ENCODE measurements at places on chromosomes 1 and 21.

GRCh38 chr21:26042181-26042876, 128.2 kb downstream of the APP start:
- no peak for DNase-seq

GRCh38 chr1:169110236-169110635, 3.7 kb downstream of the ATP1B1 start:
- DNase-seq = no peak

GRCh38 chr1:226405411-226405988, 2.4 kb downstream of the PARP1 start:
- DNase-seq = no peak

- no peak for DNase-seq
These were observed 111.5 kb downstream of the ETS2 start for GRCh38 chr21:38917043-38917774.

DNA sequence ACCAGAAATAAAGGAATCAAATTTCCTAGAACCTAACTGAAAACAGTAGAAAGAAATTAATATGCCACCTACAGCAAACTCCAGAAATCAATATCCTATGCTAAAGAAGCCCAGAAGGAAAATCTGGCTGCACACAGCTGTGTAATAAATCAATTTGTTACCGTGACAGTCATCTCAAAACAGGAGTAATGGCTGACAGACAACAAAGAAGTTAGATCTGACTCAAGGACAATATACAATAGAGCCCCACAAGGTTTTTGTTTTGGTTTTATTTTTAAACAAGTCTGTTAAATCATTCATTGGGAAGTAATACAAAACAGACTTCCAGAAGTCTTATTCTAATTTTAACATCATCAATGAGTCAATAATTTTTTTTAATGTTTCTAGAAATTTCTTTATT, 168.4 kb downstream of the RERE start:
- no peak for DNase-seq

GRCh38 chr1:55690366-55690765, 475.2 kb upstream of the USP24 start:
- DNase-seq = no peak

Data from left ventricle myocardium inferior (tissue), 1 donor.